T-cell (primary cell): ENCODE measurements at places on chromosomes 1 and 21. TPM values are rescaled to one million over a fixed set of nuclear protein-coding genes. Genes with fewer than 3 reads are reported as not detected.

The ENAH gene
- total RNA-seq: not detected

The FOXD2 gene
- 0.76 TPM for total RNA-seq

GRCh38 chr1:93979718-93980319 lies 70.6 kb upstream of the GCLM start:
- no peaks in the 10 kb centered on the region for H3K36me3 ChIP-seq
- DNase-seq: no peak
- H3K27ac ChIP-seq: no peak overlapping the region
- H3K27me3 ChIP-seq: no peaks in the 10 kb centered on the region
- H3K4me3 ChIP-seq: no peak overlapping the region
- no peaks in the 10 kb centered on the region for H3K4me1 ChIP-seq

DNA sequence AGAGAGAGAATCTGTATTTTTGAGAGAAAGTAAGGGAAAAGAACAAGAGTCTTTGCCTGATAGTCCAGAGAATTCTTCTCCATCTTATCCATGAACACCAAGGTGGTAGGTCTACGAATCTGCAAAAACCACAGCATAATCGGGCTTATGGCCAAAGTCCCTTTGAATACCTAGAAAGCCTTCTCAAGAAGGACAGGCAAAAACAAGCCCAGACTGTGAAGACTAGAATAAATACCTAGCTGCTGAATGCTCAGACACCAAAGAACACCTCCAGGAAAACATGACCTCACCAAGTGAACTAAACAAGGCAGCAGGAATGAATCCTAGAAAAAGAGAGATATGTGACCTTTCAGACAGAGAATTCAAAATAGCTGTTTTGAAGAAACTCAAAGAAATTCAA lies 79.2 kb downstream of the HFM1 start:
- H3K27me3 ChIP-seq: peaks cover 18% of the 10 kb centered on the region
- no peak overlapping the region for H3K27ac ChIP-seq
- no peaks in the 10 kb centered on the region for H3K4me1 ChIP-seq

DNA sequence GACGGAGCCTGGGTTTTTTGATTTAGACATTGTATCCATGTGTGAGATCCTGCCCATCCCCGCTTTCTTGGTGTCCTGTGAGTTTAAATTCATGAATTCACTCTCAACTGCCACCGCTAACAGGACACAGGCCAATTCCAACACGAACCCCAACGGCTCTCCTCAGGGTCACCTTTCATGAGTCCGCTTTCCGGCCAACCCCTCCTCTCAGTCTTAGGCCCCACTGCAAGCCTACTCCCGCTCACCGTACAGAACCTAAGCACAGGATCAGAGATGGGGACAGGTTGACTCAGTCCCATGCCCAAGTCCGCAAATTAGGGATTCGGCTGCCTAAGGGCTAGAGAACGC lies 238 bp upstream of the SCP2 start:
- H3K36me3 ChIP-seq: no peaks in the 10 kb centered on the region
- no peaks in the 10 kb centered on the region for H3K27me3 ChIP-seq
- peaks cover 26% of the 10 kb centered on the region for H3K4me1 ChIP-seq
- H3K4me3 ChIP-seq: peak overlapping the region; percentile 65
- no peak overlapping the region for H3K27ac ChIP-seq
